Brain pericyte (primary cell): ENCODE measurements at places on chromosomes 1 and 21.

DNA sequence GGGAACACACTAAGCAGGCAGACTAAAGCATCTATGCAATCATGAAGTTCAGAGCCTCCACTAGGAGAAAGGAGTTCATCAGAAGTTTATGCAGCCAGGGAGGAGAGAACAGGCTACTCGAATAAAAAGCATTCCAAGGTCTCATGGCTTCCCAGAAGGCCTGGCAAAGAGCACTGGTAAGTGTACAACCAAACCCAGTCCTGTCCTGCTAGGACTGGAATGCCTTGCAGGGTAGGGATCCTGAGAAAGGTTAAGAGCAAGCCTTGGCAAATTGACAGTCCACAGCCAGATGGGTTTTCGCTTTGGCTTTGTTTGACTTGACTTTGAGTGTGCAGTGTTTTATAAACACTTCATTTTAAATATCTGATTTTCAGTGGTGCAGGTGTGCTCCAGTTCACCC, 133.6 kb upstream of the ATP1B1 start:
- DNase-seq: no peak

- no peak for DNase-seq
Observed at GRCh38 chr1:239189998-239190512, 196.3 kb upstream of the CHRM3 start.

GRCh38 chr1:18396247-18396980, 84.3 kb upstream of the KLHDC7A start:
- DNase-seq: no peak

DNA sequence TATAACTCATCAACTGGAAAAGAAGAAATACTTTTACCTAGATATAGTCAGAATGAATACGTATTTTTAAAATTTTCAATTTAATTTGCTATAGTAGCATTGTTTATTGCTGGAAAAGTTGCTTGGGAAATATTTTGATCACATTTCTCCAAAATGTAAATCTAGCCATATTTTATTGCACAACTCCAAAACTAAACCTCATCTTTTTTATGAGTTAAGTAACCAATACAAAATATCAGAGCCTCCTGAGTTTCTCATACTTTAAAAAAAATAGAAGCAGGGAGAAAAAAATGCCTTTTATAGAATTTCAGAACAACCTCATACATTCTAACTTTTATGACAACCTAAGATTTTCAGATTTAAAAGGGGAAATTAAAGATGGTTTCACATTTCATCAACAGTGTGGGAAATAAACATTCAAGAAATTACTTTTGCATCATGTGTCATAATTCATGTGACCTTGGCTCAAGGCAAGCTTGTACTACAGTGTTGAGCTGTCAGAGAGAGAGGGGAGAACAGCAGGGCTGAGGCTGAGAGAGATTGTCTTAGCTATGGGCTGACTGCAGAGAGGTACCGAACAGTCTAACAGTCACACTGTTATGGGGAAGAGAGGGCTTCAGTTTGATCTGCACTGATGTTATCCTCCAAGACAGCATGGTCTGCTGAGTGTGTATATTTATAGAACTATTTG, 519.0 kb downstream of the LTN1 start:
- DNase-seq: no peak

DNA sequence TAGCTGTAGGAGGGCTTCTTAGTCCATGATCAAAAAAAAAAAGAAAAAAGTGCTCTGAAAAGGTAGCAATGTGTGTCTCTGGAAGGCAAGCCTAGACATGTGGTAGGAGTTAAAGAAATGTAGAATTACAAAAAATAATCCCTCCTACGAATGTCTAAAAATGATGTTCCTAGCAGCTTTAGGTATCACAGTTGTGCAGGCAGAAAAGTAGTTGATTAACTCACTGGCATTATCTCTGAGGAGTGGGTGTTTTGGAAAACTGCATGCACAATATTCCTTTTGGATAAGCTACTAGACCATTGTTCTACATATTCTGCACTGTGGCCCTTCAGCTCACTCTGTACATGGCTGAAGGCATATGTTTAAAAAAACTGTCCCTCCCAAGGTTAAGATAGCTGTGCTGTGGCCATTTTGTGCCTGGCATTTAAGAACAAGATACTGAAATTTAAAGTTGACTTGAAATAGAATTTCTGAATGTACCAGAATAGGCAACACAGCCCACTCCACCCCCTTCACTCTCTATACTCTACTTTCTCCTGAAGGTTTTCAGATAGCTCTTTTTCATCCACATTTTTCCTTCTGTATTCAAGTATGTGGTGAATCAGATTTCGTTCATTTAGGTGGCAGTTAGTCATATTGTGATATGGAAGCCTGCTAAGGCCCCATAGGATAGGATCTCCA, 463.9 kb upstream of the LRRC7 start:
- no peak for DNase-seq
